ENCODE measurements at places on chromosomes 13 and 19.

GRCh38 chr19:39745643-39746042, 7.8 kb upstream of the CLC start:
- no peak overlapping the region for H3K27ac ChIP-seq
- DNase-seq: no peak
- H3K36me3 ChIP-seq: no peaks in the 10 kb centered on the region
- no peak overlapping the region for H3K4me3 ChIP-seq
- no peaks in the 10 kb centered on the region for H3K4me1 ChIP-seq

- H3K27ac ChIP-seq: no peak overlapping the region
- H3K4me3 ChIP-seq: no peak overlapping the region
- peak; percentile 10 for DNase-seq
- H3K4me1 ChIP-seq: peaks cover 4% of the 10 kb centered on the region
Observed at GRCh38 chr19:27966390-27966816, 1246.5 kb downstream of the UQCRFS1 start.

GRCh38 chr13:31970231-31970930, 61.2 kb upstream of the FRY start:
- H3K36me3 ChIP-seq: no peaks in the 10 kb centered on the region
- H3K4me1 ChIP-seq: peaks cover 2% of the 10 kb centered on the region
- H3K4me3 ChIP-seq: no peak overlapping the region
- no peaks in the 10 kb centered on the region for H3K27me3 ChIP-seq
- no peak overlapping the region for H3K27ac ChIP-seq

- no peaks in the 10 kb centered on the region for H3K4me1 ChIP-seq
- DNase-seq: no peak
- H3K36me3 ChIP-seq: no peaks in the 10 kb centered on the region
- H3K27me3 ChIP-seq: no peaks in the 10 kb centered on the region
- no peak overlapping the region for H3K4me3 ChIP-seq
Observed at GRCh38 chr19:29928831-29929230, 13.2 kb upstream of the URI1 start.

DNA sequence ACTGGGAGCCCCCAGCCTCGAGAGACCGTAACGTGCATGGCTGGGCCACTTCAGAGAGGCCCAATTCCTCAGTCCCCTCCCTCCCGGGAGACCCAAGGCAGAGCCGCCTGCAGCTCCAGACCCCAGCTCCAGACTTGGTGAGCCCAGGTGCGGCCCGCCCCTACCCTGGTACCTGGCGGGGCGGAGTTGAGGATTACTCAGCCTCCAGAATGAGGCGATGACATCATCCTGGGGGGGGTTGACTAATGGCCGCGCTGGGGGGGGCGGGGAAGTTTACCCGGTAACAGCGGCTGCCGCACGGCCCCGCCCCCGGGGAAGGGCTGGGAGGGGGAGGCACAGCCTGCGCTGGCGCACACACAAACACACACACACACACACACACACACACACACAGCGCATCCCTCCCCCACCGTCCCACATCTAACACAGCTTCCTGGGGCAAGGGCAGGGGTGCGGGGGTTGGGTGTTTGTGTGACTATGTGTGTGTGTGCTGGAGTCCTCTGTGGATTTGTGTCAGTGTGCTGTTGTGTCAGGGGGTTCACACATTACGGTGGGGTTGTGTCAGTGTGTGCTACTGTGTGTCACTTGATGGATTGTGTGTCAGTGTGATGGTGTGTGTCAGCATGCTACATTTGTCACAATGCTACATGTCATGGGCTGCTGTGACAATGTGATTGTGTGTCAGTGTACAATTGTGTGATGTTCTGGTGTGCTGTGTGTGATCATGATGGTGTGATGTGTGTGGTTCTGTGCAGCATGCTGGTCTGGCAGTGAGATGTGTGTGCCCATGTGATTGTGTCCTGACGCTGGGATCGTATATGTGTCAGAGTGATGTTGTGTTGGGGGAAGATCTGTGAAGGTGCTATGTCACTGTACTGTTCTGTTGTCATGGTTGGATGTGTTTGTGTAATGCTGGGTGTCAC, 10.3 kb upstream of the BBC3 start:
- H3K27ac ChIP-seq: no peak overlapping the region
- peak overlapping the region; percentile 4 for H3K4me3 ChIP-seq
- no peaks in the 10 kb centered on the region for H3K36me3 ChIP-seq
- peak; percentile 91 for DNase-seq
